ENCODE measurements at places on chromosomes 2 and 18.

- no peak for DNase-seq
These were observed 64.6 kb upstream of the SH3BP4 start for GRCh38 chr2:234887195-234887594.

DNA sequence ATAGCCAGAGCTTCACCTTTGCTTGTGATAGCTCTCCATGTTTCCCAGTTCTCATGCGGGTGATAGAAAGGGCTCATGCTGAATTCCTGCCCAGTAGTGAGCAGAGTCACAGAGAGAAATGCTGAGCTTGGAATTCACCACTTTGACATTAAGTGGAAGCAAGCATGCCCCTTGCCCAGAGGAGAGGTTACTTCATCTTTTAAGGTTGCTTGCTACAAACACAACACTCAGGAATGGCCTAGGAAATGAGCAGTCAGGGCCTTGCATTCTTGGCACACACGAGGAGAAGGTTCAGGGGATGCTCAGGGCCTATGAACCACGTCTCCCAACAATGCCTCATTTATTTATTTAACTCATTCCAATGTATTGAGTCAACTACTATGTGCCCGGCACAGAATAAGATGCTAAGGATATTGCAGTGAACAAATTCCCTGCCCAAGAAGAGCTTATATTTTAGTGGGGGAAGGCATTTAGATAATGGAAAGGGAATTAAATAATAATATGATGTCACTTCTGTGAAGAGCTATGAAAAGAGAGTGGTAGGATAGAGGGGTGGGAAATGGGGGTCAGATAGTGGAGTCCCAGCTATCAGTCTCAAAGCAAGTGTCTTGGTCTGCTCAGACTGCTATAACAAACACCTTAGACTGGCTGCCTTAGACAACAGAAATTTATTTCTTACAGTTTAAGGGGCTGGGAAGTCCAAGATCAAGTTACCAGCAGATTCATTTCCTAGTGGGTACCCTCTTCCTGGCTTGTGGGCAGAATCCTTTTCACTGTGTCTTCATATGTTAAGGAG, 42.1 kb downstream of the DDX18 start:
- no peak for DNase-seq

DNA sequence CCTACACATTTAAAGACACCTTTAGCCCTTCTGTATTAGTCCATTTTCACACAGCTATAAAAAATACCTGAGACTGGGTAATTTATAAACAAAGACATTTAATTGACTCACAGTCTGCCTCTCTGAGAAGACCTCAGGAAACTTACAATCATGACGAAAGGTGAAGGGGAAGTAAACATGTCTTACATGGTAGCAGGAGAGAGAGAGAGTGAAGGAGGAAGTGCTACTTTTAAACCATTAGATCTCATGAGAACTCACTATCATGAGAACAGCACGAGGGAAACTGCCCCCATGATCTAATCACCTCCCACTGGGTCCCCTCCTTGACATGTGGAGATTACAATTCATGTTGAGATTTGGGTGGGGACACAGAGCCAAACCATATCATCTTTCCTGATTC, 946.6 kb downstream of the SLC4A3 start:
- DNase-seq, result no peak

DNA sequence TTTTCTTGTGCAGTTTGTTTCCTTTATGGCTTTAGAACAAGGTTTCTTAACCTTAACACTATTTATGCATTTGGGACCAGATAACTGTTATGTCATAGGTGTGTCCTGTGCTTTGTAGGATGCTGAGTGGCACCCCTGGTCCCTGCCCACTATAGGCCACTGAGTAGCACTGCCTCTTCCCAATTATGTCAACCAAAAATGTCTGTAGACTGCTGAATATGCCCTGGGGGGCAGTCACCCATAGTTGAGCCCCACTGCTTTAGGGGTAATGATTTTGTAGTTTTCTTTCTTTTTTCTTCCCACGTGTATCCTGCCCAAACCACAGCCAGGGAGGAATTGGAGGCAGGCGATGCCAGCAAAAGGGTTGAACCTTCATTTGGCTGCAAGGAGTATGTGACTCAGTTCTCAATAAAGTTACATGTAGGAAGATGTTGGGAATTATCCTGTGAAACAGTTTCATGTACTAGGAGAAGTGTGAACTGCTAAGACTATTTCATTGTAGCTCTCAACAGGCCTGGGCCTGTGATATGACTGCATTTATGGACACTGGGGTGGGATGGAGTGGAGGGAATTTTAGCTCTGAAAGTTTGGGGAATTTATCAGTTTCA, 65.7 kb downstream of the FMNL2 start:
- no peak for DNase-seq

GRCh38 chr18:36977121-36977520, 148.2 kb downstream of the KIAA1328 start:
- no peak for DNase-seq

DNA sequence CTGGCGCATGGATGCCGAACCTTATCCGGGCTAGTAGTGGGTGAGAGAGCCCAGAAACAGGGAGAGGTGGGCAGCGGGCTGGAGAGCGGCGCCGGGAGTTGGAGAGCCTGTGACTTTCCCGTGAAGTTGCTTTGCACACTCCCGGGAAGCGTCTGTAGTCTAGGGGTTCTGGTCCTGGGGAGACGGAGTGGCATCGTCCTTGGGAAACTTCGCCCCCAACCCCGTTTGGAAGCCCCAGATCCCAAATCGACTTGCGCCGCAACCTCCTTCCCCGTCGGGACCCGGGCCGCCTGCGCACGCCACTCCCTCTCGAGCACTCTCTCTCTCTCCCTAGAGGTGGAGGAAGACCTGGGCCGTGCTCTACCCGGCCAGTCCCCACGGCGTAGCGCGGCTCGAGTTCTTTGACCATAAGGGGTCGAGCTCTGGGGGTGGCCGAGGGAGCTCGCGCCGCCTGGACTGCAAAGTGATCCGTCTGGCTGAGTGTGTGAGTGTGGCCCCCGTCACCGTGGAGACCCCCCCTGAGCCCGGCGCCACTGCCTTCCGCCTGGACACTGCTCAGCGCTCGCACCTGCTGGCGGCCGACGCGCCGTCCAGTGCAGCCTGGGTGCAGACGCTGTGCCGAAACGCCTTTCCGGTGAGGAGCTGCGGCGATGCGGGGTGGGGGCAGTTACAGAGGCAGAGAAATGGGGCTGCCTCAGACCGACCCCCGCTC, 456 bp downstream of the DOK1 start:
- DNase-seq, result no peak

DNA sequence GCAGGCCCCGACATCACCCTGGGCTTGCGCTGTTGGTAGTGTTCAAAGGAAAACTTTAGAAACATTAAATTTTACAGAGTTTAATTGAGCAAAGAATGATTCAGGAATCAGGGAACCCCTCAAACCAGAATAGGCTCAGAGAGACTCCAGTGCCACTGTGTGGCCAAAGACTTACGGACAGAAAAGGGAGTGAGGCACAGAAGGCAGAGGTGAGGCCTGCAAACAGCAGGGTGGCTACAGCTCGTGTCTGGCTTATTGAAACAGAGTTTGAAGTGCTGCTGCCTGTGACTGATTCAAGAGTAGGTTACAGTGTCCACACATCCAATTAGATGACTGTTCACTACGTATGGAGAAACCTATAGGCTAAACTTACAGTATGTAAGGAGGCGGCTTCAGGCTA, 2.4 kb upstream of the CTDP1 start:
- DNase-seq, result no peak

- DNase-seq, result no peak
These were observed 6.6 kb upstream of the PTMA start for GRCh38 chr2:231701456-231702373.

GRCh38 chr2:233233618-233234230, 17.7 kb upstream of the ATG16L1 start:
- DNase-seq, result no peak

DNA sequence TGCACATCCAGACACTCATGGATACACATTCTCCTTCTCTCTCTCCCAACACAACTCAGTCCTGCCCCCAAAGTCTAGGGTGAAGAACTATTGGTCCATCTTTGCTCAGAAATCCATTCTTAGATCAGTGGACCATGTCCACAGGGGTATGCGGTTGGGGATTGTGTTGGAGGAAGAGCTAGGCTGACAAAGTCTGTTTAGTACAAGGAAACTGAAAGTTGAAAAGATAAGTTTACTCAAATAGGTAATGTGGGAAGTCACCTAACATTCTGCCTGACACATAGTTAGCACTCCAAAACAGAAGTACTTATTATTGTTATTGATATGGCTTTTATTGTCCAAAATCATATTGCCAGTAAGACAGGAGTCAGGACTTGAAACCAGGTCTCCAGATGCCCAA, 55.9 kb downstream of the ALK start:
- no peak for DNase-seq

GRCh38 chr18:54766634-54767033, 61.6 kb upstream of the RAB27B start:
- DNase-seq, result no peak

DNA sequence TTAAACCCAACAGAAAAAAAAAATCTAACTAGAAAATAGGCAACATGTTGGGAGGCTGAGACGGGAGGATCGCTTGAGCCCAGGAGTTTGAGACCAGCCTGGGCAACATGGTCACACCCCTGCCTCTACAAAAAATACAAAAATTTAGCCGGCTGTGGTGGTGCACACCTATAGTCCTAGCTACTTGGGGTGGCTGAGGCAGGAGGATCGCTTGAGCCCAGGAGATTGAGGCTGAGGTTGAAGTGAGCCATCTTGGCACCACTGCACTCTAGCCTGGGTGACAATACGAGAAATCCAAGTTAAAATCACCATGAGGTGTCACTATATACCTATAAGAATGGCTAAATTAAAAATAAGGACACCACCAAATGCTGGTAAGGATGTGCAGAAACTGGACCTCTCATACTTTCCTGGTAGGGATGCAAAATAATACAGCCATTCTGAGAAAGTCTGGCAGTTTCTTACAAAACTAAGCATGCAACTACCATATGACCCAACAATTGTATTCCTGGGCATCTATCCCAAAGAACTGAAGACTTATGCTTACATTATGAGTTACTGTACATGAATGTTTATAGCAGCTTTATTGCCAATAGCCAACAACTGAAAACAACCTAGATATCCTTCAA, 2.2 kb downstream of the SEPTIN10 start:
- DNase-seq, result no peak

DNA sequence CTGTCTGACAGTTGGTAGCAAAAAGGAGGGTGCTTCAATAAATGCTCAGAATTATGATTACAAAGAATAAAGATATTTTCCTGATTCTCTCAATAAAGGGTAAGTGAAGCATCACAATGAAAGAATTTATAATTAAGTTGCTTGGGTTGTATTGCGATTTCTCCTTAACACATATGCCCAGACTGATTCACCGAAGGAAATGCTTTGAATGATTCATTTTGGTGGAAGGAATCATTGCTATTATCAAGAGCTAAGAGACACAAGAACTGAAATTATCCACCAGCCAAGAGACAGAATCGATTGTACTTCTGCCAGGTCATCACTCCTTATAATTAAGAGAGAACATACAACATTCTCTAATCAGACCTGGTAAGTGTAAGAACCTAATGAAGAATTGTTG, 301.4 kb downstream of the NR4A2 start:
- DNase-seq, result no peak

- no peak for DNase-seq
These were observed 33.4 kb upstream of the LYPD1 start for GRCh38 chr2:132703396-132703795.

- no peak for DNase-seq
These were observed 1057.2 kb upstream of the TMEFF2 start for GRCh38 chr2:193251909-193252308.

DNA sequence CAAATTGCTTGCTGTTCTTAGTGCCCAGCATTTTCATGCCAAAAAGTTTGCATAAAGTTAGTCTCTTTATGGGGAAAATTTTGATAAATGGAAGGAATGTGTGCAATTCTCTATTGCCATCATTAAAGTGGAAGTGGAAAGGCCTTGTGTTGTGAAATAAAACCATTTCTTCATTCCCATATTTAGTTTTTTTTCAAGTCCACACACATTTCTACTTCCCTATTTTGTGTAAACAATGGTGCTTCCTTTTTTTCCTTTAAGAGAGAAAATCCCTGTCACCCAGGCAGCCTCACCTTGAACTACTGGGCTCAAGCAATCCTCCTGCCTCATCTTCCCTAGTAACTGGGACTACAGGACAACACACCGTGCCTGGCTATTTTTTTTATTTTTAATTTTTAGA, 42.3 kb upstream of the NCOA1 start:
- no peak for DNase-seq

DNA sequence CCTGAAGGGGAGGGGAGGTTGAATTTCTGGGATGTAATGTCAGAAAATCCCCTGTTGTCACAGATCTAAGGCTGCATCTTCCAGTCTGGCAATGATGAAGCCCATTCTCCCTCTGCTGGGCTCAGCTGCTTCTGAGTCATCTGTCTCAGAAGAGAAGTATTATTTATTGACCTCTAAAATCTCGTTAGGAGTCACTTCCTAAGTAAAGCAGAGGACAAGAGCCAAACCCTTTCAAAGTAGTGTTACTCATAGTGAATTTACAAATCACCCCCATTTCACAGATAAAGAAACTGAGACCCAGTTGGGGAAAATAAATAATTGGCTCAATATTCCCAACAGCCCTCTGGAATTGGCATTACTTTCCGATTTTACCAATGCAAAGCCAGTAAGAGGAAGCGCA, 167.3 kb upstream of the SKOR2 start:
- DNase-seq, result no peak

- DNase-seq, result no peak
These were observed at the start of gene TCF4 for GRCh38 chr18:55588111-55588869. Gene TCF4 (minus strand): TSS chr18:55588192. CDS start chr18:55587116, 1,076 bp downstream.

GRCh38 chr2:203451689-203452088, 83.4 kb downstream of the RAPH1 start:
- DNase-seq, result no peak

DNA sequence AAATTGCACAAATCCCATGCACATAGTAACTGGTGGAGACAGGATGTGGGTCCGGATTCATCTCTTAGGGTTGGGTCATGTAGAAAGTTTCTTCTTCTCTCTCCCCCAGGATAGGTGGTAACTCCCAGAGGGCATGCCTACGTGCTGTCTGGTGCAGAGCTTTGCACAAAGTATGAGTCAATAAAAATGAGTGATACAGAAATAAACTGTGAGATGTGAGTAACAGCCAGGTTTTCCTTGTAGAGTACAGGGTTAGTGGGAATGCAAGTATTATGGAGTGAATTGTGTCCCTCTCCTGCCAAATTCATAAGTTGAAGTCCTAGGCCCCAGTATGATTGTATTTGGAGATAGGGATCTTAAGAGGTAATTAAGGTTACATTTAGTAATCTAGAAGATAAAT, 289.4 kb downstream of the ALK start:
- no peak for DNase-seq

- no peak for DNase-seq
These were observed 300.9 kb upstream of the FBXO11 start for GRCh38 chr2:48207201-48207641.

DNA sequence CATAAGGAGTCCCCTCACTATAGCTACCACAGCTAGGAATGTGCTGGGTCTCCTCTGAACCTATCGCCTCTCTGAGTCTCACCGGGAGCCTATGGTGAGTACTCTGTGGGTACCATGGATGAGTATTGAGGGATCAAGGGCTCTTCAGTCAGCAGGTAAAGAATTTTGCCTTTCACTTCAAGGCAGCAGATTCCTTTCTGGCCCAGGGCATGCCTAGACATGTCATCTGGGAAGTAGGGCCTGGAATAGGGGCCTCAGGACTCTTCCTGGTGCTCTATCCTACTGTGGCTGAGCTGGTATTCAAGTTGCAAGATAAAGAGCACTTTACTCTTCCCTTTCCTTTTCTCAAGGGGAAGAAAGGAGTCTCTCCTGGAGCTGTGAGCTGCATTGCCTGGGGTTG, 85.6 kb upstream of the LHCGR start:
- DNase-seq, result no peak

- DNase-seq, result no peak
These were observed 216.9 kb upstream of the LRP1B start for GRCh38 chr2:142347751-142348150.

Data from stimulated activated CD8-positive, alpha-beta memory T cell treated with anti-CD3 and anti-CD28 coated beads, Interleukin-4, amount 100 ng/mL, for 4 hours (primary cell).